Upper lobe of left lung (tissue), 6 donors: ENCODE measurements at places on chromosomes 11 and 22. TPM values are rescaled to one million over a fixed set of nuclear protein-coding genes. Genes with fewer than 3 reads are reported as not detected.

IL17REL gene
- total RNA-seq = not detected

APOL4 gene
- total RNA-seq = 14.3 TPM

LDHAL6A gene
- total RNA-seq = not detected

DNA sequence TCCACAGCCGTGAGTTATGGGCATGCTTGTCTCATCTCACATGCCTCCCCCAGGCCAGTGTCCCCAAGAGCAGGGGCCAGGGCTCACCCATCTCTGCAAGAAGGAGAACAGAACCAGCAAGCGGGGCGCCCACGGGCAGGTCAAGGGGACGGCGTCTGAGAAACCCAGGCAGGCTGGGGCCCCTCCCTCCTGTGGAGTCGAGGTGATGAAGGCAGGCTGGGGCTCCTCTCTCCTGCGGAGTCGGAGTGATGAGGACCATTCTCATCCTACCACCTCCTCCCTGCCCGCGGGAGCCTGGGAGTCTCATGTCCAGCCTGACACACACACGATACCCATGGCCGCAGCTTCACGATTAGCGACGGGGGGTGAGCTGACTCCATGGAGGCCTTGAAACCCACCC, 141.9 kb downstream of the CTTN start:
- H3K4me1 ChIP-seq = peaks cover 4% of the 10 kb centered on the region
- H3K27ac ChIP-seq = no peak overlapping the region
- no peaks in the 10 kb centered on the region for H3K27me3 ChIP-seq
- H3K36me3 ChIP-seq = no peaks in the 10 kb centered on the region
- no peak overlapping the region for H3K4me3 ChIP-seq

- no peak overlapping the region for H3K4me3 ChIP-seq
- H3K4me1 ChIP-seq = peaks cover 35% of the 10 kb centered on the region
- H3K27ac ChIP-seq = no peak overlapping the region
- peak; percentile 69 for DNase-seq
- H3K36me3 ChIP-seq = peaks cover 29% of the 10 kb centered on the region
Measured at GRCh38 chr11:44621140-44621681, 55.7 kb downstream of the CD82 start.

DNA sequence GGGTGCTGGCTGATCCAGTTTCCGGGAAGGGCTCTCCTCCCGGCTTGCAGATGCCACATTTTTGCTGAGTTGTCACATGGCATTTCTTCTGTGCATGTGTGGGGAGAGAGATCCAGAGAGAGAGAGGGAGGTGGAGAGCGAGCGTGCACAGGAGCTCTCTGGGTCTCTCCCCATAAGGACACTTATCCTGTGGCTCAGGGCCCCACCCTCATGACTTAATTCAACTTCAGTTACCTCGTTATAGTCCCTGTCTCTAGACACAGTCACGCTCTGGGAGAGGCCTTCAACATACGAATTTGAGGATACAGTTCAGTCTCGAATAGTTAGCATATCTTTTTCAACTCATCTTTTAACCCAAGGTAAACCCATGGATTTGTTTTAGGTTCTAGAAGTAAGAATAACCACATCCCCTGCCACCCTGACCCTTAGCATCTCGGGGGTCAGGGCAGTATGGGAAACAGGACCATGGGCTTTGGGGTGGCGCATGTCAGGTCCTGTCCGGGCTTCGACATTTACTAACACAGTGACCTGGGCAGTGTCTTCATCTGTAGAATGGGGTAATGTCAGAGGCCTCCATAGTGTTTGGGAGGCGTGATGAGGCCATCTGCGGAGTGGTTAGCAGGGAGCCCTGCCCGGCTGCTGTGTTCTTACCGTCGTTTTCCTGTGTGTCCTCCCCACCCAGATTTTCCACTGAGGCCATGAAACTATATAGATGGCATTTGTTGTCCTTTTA, 46.9 kb downstream of the TBC1D22A start:
- no peak overlapping the region for H3K4me3 ChIP-seq

DNA sequence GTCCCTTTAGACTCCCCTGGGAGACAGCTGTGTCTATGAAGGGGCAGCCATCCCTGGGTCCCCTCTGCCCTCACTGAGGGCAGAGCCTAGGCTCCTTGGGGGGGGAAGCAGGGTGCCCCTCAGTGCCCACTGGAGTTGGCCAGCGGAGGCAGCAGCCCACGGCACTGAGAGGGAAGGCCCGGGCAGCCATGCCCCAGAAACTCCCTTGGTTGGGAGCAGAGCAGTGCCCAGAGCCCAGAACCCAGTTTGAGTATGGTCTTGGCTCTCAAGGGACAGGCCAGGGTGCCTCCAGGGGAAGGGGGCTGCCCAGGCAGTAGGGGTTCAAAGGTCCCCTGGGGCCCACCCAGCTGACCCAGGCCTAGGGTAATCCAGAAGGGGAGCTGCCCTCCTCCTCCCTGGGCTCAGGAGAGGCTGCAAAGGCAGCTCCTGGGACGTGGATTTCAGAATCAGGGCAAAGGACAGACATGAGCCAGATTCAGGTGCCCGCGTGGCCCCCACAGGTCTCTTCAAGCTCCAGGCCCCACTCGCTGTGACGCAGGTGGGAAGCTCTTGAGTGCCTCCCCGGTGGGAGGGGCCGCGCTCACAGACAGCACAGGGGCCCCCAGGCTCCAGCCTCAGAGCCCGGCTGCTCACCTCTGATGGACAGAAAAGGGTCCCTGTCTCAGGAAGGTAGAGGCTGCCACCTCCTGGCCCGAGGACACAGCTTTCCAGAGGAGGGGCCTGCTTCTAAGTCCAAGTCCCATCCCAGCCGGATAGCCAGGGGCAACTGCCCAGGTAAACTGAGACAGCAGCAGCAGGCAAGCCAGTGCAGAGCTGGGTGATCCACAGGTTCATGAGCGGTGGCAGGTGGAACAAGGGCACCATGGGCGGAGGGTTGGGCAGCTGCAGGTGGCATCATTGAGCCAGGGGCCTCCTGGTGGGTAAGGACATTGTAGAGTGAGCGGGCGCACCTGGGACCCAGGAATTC, 2.6 kb downstream of the C11orf21 start:
- DNase-seq = peak; percentile 65
- H3K27me3 ChIP-seq = no peaks in the 10 kb centered on the region
- H3K36me3 ChIP-seq = no peaks in the 10 kb centered on the region
- peaks cover 40% of the 10 kb centered on the region for H3K4me1 ChIP-seq
- no peak overlapping the region for H3K27ac ChIP-seq

- H3K36me3 ChIP-seq = no peaks in the 10 kb centered on the region
- no peaks in the 10 kb centered on the region for H3K27me3 ChIP-seq
- no peak overlapping the region for H3K4me3 ChIP-seq
- no peak overlapping the region for H3K27ac ChIP-seq
- H3K4me1 ChIP-seq = peaks cover 3% of the 10 kb centered on the region
Measured at GRCh38 chr11:121426476-121427399, 25.4 kb upstream of the SORL1 start.

GRCh38 chr11:131370090-131370751, at the start of gene NTM:
TSS of gene NTM (plus strand) at chr11:131370615.
- H3K4me3 ChIP-seq = peak within 1 kb of the TSS; percentile 27
- peaks cover 4% of the 10 kb centered on the region for H3K27me3 ChIP-seq
- no peaks in the 10 kb centered on the region for H3K36me3 ChIP-seq
- no peak within 1 kb of the TSS for H3K27ac ChIP-seq
- DNase-seq = peak; percentile 52
- peaks cover 6% of the 10 kb centered on the region for H3K4me1 ChIP-seq
